Germinal center (tissue), 1 donor: ENCODE measurements at places on chromosomes 5 and 9.

DNA sequence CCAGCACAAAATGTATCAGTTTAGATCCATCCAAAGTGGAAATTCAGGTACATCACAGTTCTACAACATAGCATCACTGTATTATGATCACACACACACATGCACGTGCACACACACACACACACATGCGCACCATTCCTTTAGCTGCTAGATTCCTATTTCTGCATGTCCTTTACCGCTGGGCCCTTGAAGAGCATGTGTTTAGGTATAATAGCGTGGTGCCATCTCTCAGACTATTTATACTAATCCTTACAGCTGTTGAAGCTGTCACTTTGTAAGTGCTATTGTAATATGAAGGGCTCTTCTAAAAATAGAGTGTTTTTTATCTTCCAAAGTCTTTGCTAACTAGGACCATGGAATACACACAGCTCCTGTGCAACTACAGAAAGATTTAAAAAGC is 308.8 kb upstream of the TRPC7 start:
- DNase-seq, result no peak

GRCh38 chr9:110081395-110081794 is 126.6 kb downstream of the C9orf152 start:
- DNase-seq, result no peak

GRCh38 chr5:77851176-77852067 is 75.3 kb upstream of the TBCA start:
- DNase-seq, result peak; percentile 40

DNA sequence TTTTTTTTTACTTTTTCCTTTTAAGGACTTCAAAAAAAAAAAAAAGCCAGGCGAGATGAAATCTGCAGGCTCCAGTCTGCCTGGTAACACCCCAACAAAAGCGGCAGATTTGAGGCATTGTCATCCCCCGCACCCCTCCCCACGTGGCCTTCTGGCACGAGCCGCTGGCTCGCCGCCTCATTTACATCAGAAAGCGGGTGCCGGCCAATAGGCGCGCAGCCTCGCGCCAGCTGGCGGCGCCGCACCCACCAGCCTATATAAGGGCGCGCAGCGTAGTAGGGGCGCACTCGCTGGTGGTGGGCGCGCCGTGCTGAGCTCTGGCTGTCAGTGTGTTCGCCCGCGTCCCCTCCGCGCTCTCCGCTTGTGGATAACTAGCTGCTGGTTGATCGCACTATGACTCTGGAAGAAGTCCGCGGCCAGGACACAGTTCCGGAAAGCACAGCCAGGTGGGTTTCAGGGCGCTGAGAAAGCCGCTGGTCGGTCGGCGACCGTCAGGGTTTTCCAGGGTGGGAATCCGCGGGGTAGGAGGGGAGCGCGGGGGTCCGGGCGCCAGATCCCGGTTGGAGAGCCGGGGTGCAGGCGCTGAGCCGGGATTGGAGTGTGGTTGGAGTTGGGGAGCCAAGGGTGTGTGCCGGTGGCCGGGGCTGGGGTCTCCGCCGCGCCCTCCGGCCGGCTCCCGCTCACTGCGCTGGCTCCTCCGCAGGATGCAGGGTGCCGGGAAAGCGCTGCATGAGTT is at the start of gene GADD45G:
TSS of gene GADD45G (plus strand) at position 284 of the 736 bp plus-strand sequence. CDS start at position 394, 110 bp downstream.
- peak; percentile 87 for DNase-seq

DNA sequence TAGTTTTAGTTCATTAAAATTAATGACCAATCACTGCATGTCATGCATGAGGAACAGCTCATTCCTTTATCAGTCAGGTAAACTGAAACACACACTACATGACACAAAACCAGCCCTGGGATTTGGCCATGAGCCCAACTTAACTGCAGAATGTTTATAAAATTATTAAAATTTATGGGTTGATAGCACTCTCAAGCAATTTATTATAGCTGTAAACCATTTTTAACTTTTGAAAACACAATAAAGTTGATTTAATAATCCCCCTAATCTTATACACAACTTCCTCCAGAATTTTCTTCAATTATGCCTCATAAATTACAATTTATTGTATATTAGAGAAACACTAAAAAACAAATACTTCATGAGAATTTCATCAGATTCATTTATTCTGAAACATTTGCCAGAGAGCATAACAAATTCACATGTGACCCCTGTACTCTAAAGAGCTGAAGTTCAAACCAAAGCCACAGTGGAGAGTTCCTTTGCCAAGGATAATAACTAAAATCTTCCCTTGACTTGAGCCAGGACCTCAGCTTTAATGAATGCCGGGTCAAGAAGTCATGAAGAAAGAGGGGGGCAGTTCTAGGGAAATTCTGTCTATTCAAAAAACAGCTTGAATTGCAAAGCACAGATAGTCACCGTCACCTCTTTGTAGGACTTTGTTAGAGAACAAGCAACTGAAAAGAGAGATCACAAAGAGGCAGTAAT is 763.7 kb upstream of the GRAMD2B start:
- no peak for DNase-seq
